ENCODE measurements at places on chromosomes 2 and 18. TPM values are rescaled to one million over a fixed set of nuclear protein-coding genes. Genes with fewer than 3 reads are reported as not detected.

Gene ZNF142
- 15.5 TPM for total RNA-seq

Gene VWC2L
- total RNA-seq: 30.0 TPM

Gene KLHL30
- not detected for total RNA-seq

Gene ACOXL
- total RNA-seq: 0.23 TPM

Gene MARCHF7
- 134 TPM for total RNA-seq

Gene HDHD2
- total RNA-seq: 44.5 TPM

Gene SERPINB2
- total RNA-seq: 0.23 TPM

Gene SS18
- 61.1 TPM for total RNA-seq

Measured in diencephalon (tissue), 1 donor.